ENCODE measurements at places on chromosomes 2 and 18.
A peak's percentile ranks its signal among the peaks of the same experiment; 100 is the strongest.

DNA sequence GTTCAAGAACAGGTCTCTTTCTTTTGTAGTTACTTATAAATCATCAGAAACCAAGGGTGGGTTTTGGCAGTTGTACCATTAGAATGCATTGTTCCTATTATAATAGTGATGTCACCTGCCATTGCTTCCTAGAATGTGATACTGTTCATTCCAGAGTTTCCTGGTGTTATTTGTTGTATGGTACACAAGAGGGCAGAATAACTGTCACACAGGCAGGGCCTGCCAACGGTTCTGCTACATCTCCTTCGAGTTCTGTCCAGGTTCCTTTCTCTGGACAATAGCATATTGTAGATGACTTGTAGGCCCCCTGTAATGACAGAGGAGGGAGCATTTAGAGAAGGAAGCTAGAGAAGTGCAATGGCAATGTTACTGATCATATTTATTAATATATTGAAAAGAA lies 98.3 kb downstream of the KLHL14 start:
- peak; percentile 60 for DNase-seq

GRCh38 chr2:3169106-3169870 lies 208.3 kb downstream of the EIPR1 start:
- DNase-seq = peak; percentile 65

- no peak for DNase-seq
Measured at GRCh38 chr2:205076405-205076804, 531.1 kb downstream of the PARD3B start.

- DNase-seq = no peak
Measured at GRCh38 chr2:156165742-156166141, 166.8 kb downstream of the NR4A2 start.

- DNase-seq = no peak
Measured at GRCh38 chr2:176424746-176425145, 155.5 kb downstream of the MTX2 start.

GRCh38 chr2:167293172-167293781 lies 405.0 kb downstream of the XIRP2 start:
- peak; percentile 17 for DNase-seq

GRCh38 chr2:8157621-8158430 lies 524.0 kb upstream of the ID2 start:
- DNase-seq = no peak

- peak; percentile 96 for DNase-seq
Measured at GRCh38 chr2:217902379-217903141, 100.2 kb downstream of the TNS1 start.

GRCh38 chr2:26940001-26940400 lies 30.4 kb upstream of the MAPRE3 start:
- DNase-seq = no peak

- DNase-seq = no peak
Measured at GRCh38 chr18:5513947-5514346, 29.9 kb downstream of the EPB41L3 start.

DNA sequence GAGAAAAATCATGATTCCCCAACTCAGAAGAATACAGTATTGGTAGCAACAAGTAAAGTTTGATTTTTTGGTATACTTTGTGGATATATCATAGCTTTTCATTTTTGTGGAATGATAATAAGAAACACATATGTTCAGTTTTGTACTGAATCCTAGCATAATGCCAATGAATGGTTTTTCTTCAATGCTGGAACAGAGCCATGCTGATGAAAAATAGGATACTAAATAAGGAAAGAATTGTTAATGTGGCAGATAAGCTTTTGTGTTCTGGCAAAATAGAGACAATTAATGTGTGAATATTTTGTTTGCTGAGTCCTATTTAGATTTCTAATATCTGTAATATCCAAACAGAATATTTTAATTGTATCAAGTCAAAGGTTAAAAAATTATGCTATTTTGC lies 21.9 kb downstream of the CD28 start:
- DNase-seq = no peak

- DNase-seq = peak; percentile 93
Measured at GRCh38 chr2:88857951-88858411, 166.5 kb downstream of the RPIA start.

DNA sequence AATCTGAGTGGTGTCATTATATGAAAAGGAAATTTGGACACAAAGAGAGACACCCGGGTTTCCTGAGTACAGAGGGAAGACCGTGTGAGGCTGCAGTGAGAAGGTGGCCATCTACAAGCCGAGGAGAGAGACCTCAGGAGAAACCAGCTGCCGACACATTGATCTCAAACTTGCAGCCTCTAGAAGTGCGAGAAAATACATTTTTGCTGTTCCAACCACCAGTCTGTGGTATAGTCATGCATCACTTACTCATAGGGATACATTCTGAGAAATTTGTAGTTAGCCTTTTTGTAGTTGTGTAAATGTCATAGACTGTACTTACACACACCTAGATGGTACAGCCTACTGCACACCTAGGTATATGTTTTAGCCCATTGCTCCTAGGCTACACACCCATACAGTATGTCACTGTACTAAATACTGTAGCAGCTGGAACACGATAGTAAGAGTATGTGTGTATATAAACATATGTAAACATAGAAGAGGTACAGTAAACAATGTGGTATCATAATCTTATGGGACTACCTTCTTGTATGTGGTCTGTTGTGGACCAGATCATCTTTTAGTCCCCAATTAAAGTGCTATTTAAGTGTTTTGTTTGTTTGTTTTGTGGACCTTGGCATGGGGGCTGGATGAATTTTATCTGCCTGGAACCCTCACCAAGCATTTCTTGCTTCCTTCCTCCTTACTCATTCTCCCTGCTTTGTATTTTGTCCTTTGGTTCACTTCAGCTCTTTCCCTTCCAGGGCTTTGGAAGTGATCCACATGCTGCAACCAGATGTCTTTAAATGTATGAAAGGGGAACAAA lies 38.3 kb upstream of the SESTD1 start:
- DNase-seq = no peak

- peak; percentile 44 for DNase-seq
Measured at GRCh38 chr18:74522635-74523548, 11.4 kb upstream of the CNDP1 start.

DNA sequence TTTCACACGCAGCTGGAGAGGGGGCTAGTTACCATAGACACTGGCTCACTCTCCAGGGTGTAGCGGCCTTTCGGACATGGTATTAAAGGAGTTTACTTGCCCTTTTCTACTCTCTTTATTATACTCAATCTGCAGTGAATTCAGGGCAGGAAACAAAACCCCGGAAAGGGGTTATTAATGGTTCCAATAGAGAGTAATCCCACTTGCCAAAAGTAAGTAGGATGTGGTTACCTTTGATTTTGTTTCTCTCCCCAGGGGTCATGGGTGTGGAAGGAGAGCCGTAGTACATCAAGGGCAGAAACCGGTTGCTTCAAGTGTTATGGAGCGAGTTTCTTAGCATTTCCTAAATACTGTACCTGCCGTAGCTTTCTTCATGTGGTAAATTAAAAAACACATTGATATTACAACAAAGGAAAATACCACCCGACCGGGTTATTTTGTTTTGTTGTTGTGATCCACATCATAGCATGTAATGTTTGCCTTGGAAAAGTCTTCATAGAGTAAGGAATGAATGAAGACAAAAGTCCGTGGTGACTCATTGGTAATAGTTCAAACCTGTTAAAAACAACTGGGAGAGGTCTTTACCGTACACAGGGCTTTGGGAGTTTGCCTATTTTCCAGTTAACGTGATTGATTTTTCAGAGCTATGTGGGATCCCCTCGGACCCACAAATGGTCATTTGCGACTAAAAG lies 71.5 kb downstream of the SLC4A3 start:
- no peak for DNase-seq

DNA sequence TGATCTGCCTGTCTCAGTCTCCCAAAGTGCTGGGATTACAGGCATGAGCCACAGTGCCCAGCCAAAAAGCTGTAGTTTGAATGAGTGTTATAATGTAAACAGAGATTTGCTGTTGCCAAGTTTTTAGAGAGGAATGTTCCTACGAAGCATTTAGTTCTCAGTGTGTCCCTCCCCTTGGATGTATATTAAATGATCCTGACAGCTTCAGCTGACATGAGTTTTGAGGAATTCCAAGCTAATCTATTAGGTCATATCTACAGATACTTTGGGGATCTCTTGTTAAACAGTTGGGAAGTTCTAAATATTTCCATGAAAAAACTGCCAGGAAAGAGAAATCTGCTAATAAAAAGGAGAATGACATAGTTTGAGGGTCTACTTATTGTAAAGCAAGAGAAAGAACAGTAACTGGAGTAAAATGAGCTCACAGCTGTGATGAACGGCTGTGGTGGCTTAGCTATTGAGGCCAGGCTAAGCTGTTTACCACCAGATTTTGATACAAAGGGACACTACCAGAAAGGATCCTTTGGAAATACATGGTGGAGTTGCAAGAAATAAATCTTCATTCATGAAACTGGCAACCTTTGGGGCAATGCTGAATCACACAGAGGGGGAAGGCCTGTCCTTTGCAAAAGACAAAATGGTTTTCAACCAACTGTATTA lies 2.6 kb upstream of the STON1 start:
- DNase-seq = no peak

DNA sequence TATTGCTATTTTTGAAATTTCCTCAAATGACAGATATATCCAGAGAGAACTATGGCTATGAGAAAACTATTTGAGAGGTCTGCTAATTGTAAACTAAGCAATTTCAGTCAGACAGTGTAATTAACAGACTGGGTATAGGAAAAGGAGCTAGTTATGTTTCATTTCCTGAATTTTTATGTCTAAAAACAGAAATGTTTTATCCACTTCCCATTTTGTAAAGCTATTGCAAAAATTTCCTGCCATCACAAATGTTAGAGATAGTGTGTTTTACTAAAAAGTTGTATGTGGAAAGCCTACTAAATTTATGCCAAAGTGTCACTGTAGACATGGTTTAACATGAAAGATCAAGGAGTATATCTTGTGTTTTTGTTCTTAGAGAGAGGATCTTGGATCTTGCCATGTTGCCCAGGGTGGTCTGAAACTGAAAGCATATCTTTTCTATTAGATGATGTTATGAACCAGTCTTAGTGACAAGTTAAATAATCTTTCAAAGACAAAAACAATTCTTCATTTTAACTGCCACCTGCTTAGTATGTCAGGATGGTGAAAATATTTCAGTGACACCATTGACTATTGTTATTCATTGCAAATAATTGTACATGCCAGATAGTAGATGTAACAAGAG lies 40.5 kb upstream of the ITPRID2 start:
- no peak for DNase-seq

DNA sequence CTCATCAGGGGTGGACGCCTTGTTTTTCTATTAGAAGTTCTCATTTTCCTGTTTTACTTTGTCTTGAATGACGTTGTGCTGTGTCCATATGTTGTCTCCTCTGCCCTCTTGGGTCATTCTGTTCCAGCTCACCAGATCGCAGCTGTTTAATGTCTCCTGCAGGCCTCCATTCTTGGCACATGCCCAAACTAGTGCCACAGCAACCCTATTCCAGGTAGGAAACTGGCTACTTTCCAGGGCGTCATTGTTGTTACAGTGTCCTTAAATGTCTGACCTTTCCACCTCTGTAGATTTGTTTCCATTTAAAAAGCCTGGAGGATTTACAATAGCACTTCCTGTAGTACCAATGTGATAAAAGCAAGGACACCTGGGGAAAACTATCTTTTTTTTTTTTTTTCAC lies 500.7 kb downstream of the METTL4 start:
- DNase-seq = peak; percentile 55

- no peak for DNase-seq
Measured at GRCh38 chr18:38792731-38793130, 1227.1 kb upstream of the CELF4 start.

GRCh38 chr2:236646441-236646840 lies 76.8 kb downstream of the ACKR3 start:
- no peak for DNase-seq

- DNase-seq = peak; percentile 45
Measured at GRCh38 chr2:60552078-60552850, 1.2 kb downstream of the BCL11A start.

DNA sequence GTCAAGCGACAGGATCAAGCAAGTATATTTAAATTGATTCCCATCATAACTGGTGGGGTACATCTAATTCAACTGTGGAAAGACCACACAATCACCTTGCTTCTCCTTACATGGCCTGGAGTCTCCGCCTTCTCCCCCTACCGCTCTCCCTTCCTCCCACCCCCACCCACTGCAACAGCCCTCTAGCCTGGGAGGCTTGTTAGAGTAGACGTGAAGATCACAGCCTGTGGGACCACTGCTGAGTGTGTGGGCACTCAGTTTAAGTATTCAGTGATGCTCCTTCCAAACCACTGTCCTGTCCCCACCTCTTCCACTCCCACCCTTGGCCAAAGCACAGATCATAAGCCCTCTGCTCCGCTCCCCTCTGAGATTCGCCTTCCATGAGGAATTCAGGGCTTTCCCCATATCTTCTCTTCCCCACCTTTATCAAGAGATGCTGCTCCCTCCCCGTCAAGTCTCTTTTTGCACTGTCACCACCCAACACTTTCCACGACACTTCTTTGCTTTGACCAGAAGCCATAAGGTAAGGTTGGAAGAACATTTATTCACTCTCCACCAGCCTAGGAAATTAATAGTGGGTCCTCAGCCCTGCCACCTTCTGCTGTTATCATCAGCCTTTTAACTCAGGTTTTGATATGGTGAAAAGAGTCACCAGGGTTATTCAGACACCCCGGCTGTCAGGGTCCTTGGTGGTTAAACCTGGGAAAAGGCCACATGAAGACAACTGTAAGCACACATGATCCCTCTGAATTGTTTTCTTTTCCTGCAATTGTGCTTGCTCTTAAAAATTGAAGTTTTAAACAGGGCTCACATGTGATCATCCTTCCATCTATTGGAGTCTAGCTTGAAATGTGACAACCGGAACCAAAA lies 1.7 kb downstream of the METTL4 start:
- no peak for DNase-seq

DNA sequence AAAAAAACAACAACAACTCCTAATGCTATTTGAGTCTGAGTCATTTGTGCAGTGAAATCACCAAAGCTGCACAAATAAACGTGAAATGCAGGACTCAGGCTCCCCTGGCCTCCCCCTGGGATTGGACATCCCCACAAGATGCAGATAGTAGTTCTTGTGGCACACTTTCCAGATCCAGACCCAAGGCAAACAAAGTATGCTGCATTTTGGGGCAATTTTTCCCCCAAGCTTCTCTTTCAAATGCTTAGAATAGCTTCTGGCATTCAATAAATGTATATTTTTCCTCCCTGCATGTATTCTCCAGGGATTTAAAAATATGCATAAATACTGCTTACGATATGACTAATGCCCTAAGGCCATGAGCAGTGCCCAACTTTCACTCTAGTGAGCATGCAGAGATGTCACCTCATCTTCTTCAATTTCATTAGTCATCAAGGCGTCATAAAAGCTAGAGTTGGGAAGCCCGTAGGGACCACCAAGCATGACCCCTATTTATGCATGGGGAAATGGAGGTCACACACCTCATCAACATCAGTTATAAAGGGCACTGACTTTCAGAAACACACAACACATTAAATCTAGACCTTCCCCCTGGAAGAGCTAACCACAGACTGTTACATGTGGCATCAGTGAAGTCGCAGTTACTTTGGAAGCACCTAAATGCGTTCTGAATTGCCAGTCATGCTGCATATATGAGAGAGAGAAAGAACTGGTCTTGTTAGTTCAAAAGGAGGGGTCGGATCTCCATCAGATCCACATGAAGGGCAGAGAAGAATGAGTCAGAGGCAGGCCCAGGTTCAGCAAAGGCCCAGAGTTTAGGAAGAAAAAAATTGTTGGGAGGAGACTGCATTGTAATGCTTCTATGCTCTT lies 374.1 kb downstream of the LPIN1 start:
- no peak for DNase-seq

Data from kidney tubule cell (primary cell).